ENCODE measurements at places on chromosomes 13 and 19. TPM values are rescaled to one million over a fixed set of nuclear protein-coding genes. Genes with fewer than 3 reads are reported as not detected.

DNA sequence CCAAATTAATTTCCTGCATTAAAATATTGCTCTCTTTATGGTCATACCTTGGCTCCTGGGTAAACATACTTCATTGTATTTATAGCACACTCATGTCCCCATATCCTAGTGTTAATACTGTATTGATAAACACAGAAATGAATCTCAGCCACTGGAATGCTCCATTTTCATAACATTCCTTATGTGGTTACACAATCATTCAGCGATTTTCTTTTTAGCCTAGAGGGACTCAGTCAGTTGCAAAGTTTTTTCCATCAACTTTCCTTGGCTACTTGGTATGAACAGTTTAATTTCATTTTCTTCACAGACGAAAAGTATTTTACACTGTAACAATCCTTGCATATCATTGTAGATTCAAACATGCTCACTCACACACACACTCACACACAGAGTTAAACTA is 471.5 kb downstream of the FGF14 start:
- DNase-seq: no peak

DNA sequence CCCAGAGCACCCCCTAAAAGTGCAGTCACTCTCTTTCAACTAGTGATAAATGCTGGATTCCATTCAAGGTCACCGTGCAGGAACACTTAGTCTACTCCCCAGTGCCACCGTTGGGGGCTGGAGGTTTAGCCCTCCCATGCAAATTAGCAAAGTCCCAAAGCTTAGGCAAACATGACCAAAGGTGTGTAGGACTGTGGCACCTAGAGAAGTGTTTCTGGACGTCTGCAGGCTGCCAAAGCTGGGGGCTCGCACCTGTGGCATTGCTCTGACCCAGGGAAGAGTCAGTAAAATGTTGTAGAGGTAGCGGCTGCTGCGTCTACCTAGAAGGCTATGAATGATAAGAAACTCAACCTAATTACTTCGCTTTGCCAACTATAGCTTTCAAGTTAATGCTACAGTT is 13.9 kb downstream of the COL4A1 start:
- no peak for DNase-seq

- DNase-seq: no peak
These were observed 515.7 kb downstream of the TBC1D4 start for GRCh38 chr13:74966275-74966674.

GRCh38 chr13:33379608-33380007 is 94.1 kb upstream of the STARD13 start:
- DNase-seq: no peak

- DNase-seq: no peak
These were observed 3.8 kb upstream of the WDR18 start for GRCh38 chr19:980133-980998.

DNA sequence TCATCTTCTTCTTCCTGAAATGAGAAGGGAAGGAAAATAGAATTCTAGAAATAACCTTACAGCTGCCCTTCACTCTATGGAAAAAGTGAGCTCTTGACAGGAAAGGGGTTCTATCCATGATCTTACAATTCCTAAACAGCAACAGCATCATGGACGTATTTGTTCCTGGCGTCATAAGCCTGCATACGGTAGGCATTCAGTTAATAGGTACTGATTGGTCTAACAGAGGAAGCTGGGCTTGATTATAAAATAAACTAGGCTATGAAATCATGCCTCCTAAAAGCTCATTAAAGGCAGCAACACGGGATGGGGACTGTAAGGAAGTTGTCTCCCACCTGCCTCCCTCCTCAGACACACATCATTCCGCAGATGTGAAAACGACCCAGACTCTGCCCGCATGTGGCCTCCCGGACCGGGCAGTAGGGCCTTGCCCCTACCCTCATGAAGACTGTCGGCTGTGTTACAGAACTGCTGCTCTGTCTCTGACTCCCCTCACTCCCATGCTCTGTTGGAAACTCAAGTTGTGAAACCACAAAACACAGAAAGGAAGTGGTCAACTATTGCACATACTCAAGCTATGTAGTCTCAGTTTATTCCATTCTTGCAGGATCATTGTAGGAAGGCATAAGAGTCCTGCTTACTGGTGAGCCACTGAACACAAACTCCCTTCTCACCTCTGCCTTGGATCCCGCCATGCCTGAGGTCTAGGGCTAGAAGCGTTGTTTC is 129.8 kb downstream of the DLEU7 start:
- DNase-seq: no peak

DNA sequence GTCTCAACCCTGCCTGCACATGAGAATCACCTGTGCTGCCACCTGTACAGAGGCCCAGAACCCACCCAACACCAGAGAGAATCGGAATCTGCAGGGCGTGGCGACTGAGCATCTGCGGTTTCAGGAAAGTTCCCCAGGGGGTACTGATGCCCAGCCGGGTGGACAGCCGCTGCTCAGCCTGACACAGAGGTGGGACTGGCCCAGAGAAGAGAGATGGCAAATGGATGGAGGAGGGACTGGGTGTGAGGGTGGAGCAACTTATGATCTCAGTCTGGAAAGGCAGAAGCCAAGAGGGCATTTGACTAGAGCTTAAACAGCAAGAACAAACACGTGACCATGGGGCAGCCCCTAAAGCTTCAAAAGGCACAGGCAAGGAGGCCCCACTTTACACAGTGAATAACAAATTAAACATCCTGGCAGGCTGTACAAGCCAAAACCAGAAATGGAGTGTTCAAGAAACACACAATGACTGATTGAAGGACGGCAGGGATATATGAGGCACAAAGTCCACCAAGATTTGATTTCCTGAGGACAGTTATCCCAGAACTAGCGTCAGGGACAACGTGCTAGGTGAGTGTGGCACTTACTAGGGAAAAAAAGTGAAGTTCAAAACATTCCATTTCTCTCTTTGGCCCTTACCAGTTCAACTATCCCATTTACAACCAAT is 3.1 kb downstream of the RANBP3 start:
- no peak for DNase-seq

DNA sequence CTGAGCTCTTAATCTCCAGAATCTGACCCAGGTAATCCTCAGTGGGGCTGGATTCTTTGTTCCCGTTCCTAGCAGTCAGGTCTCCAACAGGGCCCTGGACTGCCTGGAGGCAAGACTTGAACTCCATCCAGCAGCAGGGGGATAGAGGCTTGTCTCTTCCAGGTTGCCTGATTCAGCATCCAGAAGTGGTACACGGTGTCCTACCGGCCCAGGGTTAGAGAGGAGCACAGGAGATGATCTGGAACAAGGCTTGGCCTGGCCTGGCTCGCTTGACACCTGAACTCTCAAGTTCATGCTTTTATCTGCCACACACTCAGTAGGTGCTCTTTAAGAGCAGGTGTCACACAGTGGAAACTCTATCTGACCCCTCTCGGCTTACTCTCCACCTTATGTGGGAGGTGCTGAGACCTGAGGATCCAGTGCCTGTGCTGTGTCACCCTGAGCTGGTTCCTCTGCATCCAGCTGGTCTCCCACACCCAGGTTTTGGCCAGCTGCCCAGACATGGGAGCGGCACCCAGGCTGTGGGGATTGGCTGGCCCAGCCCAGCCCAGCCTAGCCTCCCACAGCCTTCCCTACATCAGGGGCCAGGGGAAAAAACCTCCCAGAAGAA is at the start of gene CYP4F3:
TSS of gene CYP4F3 (plus strand) at position 604 of the 610 bp plus-strand sequence. CDS start 519 bp downstream, outside the sequence.
- no peak for DNase-seq

- no peak for DNase-seq
These were observed 38.7 kb downstream of the ATP11A start for GRCh38 chr13:112728375-112729126.

- DNase-seq: no peak
These were observed 290.2 kb upstream of the ATXN8OS start for GRCh38 chr13:69817333-69817869.

- DNase-seq: peak; percentile 22
These were observed 41.7 kb downstream of the PCDH17 start for GRCh38 chr13:57673197-57673596.

DNA sequence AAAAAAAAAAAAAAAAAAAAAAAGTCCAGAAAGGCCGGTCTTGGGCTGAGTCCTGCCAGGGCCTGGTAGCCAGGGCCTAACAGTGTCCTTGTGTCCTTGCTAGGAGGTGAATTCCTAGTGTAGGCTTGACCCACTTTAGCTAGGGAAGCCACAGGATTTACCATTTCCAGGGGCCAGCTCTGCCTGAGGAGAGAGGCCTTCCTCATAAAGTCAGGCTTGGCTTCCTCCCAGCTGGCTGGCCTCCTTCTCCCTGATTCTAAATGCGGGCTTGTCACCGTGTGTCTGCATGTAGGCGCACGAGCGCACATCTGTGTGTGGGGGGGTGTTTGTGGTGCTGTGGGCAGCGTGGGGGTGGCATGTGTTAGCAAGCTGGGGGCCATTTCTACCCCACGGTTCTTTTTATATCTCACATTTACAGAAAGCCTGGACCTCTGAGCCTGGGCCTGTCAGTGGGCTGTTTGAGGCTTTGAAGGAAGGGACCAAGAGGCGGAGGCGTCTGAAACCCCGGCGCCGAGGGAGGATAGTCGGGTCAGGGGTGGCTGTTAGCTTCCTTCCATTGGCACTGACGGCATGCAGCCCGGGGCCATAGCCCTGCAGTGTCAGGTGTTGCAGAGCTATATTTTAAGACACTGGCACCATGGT is 31.7 kb downstream of the IER2 start:
- DNase-seq: no peak

- peak; percentile 16 for DNase-seq
These were observed 12.7 kb upstream of the ZNF443 start for GRCh38 chr19:12453495-12453894.

- DNase-seq: no peak
These were observed 1.6 kb upstream of the KLK10 start for GRCh38 chr19:51020988-51021651.

DNA sequence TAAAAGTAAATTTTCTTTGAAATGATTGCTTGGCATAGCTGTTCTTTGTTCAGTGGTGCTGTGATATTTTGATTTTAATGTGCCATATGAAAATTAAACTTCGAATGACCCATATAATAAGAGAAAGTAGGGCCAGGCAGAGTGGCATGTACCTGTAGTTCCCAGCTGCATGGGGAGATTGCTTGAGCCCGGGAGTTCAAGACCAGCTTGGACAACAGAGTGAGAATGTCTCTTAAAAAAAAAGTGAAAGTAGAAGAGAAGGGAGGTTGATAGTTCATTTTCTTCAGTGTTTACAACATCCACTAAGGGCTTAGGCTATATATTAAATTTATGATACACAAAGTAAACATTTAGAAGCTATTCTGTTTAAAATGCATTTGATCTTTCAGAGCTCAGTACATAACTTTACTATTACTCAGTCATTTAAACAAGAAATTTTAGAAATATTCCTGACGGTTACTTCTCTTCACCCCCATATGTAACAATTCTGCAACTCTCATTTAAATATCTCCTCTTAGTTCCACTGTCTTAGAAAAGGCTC is 17.2 kb upstream of the RFC3 start:
- DNase-seq: no peak

GRCh38 chr19:35039881-35040825 is 1.4 kb upstream of the HPN start:
- no peak for DNase-seq

DNA sequence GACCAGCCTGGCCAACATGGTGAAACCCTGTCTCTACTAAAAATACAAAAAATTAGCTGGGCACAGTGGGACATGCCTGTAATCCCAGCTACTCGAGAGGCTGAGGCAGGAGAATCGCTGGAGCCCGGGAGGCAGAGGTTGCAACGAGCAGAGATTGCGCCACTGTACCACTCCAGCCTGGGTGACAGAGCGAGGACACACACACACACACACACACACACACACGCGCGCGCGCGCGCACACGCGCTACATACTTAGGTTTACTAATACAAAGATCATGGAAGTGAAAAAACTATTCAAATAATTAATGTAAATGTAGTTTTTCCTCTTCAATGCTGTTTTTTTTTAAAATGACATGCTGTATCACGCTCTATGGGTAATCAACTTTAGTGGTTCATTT is 58.5 kb upstream of the ZDHHC20 start:
- no peak for DNase-seq

DNA sequence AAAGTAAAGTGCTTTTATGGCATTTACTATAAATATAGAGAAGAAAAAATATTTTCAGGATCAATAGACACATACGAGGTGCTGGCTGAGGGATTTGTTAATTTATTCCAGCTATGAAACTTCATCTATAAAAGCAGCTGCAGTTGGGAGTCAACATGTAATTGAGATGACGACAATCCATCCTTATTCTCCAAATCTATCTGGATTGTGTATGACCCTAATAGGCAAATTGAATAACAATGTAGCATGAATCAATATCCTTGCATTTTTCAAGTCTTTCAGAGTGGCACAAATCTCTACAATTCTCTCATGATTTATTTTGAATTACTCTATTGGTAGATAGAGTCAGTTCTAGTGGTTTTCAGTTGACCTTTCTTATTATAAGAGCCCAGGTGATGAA is 1296.5 kb upstream of the SPRY2 start:
- DNase-seq: no peak

- DNase-seq: no peak
These were observed 12.5 kb downstream of the RAP2A start for GRCh38 chr13:97446448-97446847.

Gene SLC10A2
- not detected for polyA plus RNA-seq

Gene NKPD1
- 0.09 TPM for polyA plus RNA-seq

Gene NLRP5
- polyA plus RNA-seq: not detected

Gene FAM216B
- polyA plus RNA-seq: not detected

Gene CD177
- polyA plus RNA-seq: 0.46 TPM

Gene MAG
- 11.2 TPM for polyA plus RNA-seq

Gene IZUMO2
- polyA plus RNA-seq: 0.27 TPM

Gene RFPL4AL1
- 0.20 TPM for polyA plus RNA-seq

Gene ATP4B
- 0.46 TPM for polyA plus RNA-seq

Gene IL12RB1
- 0.35 TPM for polyA plus RNA-seq

Gene C19orf81
- polyA plus RNA-seq: 0.48 TPM
